ENCODE measurements at places on chromosomes 13 and 19. TPM values are rescaled to one million over a fixed set of nuclear protein-coding genes. Genes with fewer than 3 reads are reported as not detected.

XPO4 gene
- 30.6 TPM for total RNA-seq

CYP4F12 gene
- total RNA-seq: not detected

ZNF836 gene
- total RNA-seq: 42.0 TPM

NCAN gene
- total RNA-seq: not detected

KIR2DL1 gene
- total RNA-seq: not detected

HTR2A gene
- not detected for total RNA-seq

ANKRD27 gene
- 45.6 TPM for total RNA-seq

KLC3 gene
- not detected for total RNA-seq

UNC13A gene
- 0.10 TPM for total RNA-seq

LRRC63 gene
- total RNA-seq: not detected

RASAL3 gene
- 88.5 TPM for total RNA-seq

CPB2 gene
- not detected for total RNA-seq

GIPR gene
- total RNA-seq: 2.3 TPM

RFPL4AL1 gene
- total RNA-seq: not detected
